K562 (cell line): ENCODE measurements at places on chromosomes 5 and 9. TPM values are rescaled to one million over a fixed set of nuclear protein-coding genes. Genes with fewer than 3 reads are reported as not detected.

DNA sequence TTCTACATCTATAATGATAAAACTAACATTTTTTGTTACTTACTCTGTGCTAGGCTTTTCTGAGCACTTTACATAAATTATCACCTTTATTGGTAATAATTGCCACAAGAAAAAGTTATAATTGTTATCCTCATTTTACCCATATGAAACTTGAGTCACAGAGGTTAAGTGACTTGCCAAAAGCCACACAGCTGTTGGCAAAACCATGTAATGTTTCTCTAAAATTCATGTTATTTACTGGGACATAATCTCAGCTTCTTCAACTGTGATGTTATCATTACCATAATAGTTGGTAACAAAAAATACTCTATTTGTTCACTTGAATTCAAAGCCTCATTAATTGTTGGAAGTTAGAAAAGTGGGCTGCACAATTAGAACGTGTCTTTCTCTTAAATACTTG is 437.3 kb downstream of the BRINP1 start:
- DNase-seq, result no peak

Gene G3BP1
- total RNA-seq, result 260 and 264 TPM in 2 replicates

Gene WDR38
- total RNA-seq, result not detected in 2 replicates

Gene KIF4B
- total RNA-seq, result 0.07 TPM in 1 of 2 replicates, not detected in the other

DNA sequence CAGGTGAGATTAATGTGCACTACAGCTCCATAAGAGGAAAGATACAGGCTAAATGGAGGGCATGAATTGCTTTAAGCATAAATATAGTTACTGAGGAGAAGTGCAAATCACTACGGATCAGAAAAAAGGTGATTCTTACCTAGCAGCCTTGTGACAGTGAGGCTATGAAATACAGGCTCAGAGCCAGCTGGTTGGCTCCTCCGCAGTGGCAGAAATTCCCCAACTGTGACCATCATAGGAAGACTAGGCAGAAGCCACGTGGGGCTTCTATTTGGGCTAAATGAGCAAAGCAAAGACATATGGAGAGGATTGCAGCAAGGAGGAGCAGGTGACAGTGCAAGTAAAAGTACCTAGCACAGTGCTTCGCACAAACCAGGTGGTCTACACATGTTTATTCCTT is 40.5 kb downstream of the CDO1 start:
- no peak for DNase-seq

GRCh38 chr5:97096191-97096590 is 46.2 kb downstream of the LIX1 start:
- no peak for DNase-seq

Gene HACD4
- 0.02 TPM in 2 replicates for total RNA-seq

DNA sequence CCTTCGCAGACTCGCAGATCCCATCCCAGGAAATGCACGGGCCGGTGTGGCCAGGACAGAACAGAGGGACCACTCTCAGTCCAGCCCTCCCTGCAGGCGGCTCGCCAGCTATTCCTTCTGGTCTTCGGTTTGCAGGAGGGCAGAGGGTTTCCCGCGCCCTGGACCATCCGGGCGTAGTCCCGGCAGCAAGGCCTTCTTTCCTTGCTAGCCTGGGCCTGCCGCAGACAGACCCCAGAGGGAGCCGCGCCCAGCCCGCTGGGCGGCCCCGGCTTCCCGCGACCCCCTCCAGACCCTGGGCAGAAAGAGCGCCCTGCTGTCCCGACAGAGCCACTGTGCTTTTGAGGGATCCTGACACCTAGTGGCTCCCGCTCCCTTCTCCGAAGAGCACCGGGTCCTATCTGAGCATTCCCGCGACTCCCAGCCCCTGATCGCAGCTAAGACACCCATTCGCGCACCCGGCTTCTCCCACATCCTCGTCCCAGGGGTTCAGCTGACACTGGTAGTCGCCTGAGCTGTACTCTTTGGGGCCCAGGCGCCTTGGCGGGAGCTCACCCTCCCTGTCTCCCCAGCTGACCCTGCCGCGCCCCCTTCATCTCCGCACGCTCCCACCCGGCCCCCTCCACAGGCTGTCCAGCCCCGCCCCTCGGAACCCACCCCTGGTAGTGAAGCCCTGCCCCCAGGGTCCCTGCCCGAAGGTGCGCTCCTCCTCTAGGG is 1.1 kb downstream of the CFAP90 start:
- DNase-seq, result no peak
